Stimulated activated CD8-positive, alpha-beta memory T cell treated with anti-CD3 and anti-CD28 coated beads, Interleukin-7, amount 100 ng/mL, for 1 hour (primary cell): ENCODE measurements at places on chromosomes 4 and X.

GRCh38 chrX:38375891-38376290 is 23.5 kb downstream of the OTC start:
- DNase-seq, result no peak

DNA sequence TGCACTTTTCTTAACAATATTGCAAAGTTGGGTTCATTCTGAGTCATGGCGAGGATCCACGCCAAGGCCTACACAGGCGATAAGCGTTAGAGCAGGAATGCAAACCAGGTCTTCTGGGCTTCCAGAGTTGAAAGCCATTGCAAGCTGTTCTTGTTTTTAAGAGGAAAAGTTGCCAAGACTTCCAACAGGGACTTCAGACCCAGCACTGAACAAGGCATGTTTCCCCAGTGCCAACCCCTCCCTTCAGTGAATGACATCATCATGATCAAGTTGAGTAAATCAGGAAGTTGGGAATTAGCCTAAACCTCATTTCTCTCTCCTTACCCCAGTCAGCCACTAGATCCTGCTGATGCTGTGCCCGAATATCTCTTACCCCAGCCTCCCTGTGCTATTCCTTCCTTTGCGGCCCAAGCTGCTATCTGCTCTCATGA is 355.1 kb downstream of the HS3ST1 start:
- no peak for DNase-seq

DNA sequence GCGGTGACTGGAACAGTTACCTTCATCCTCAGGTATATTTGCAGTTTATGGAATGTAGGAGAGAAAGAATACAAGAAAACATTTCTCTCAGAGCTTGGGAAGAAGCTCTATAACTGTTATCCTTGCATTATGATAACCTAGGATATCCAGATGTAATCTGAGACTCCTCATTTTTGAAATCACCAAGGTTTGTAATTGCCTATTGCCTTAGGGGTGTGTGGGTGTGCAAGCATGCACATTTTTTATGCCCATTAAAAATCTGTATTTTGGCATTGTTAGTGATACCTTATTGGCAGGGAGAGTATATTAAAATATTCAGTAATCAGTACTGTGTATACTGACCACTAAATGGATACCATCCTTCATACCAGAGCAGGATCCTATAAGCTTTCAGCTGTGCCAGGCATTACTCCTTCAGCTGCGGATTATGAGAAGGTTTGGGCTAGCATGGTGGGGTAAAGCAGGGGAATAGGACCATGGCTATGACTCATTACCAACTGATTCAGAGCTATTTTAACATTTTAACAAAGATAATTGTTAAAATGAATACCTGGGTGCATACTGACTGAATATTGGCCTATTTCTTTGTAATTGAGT is 8.3 kb downstream of the SEC24B start:
- no peak for DNase-seq

DNA sequence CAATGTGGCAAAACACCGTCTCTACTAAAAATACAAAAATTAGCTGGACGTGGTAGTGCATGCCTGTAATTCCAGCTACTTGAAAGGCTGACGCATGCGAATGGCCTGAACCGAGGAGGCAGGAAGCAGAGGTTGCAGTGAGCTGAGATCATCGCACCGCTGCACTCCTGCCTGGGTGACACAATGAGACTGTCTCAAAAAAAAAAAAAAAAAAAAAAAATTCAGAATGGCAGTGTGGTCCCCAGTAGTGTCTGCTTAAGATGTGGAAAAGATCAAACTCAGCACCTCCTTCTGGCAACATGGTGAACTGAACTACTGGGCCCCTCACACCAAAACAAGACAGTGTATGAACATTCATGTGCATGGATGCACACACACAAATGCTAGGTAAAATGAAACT is 32.2 kb downstream of the SMS start:
- DNase-seq, result no peak

DNA sequence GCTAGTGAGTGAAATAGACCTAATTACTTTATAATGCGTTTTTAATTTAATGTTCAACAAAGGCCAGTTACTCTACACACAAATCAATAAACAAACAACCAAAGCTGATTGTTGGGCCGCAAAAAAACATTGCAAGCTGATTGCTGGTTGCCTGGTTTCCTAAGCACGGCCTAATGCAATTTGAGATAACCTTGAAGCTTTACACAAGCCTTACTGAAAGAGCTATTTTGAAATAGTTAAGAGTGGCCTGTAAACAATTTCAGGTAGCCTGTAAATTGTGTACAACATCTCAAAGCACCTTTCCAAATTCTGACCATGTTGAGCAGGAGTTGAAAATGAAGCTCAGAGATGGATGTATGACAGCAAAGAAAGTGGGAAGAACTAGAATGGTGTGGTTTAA is 17.5 kb upstream of the CXorf66 start:
- DNase-seq, result no peak

DNA sequence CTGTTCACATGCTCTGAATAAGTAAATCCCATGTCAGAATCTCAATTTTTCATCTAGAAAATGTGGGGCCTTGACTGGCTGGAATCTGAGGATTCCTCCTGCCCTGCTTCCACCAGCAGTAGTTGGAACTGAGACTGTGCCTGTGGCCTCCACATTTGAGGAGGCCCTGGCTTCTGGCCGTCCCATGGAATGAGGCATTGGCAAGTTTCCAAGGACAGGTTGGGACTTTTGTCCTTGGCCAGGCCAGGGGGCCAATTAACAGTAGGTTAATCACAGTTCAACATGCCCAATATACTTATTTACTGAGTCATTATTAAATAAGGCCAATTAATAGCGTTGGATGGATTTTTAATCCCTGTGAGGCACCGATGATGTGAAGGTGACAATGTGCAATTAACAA is 50.2 kb upstream of the GABRE start:
- no peak for DNase-seq

DNA sequence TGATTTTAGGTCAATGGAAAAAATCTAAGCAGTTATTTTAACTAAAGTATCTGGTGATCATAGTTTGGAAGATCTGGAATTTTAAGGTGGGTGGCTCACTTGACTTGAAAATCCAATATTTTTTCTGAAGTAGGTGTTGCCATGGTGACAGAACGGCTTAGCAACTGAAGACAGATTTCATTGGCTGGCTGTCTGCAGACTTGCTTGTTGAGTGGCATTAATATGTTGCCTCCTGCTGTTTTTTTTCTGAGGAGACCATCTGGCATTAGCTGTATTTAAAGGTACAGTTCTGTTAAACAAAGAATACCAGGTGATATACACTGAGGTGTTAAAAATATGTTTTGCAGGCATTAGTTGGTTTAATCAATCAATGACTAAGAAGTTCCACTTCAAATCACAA is 19.8 kb downstream of the CPE start:
- no peak for DNase-seq

DNA sequence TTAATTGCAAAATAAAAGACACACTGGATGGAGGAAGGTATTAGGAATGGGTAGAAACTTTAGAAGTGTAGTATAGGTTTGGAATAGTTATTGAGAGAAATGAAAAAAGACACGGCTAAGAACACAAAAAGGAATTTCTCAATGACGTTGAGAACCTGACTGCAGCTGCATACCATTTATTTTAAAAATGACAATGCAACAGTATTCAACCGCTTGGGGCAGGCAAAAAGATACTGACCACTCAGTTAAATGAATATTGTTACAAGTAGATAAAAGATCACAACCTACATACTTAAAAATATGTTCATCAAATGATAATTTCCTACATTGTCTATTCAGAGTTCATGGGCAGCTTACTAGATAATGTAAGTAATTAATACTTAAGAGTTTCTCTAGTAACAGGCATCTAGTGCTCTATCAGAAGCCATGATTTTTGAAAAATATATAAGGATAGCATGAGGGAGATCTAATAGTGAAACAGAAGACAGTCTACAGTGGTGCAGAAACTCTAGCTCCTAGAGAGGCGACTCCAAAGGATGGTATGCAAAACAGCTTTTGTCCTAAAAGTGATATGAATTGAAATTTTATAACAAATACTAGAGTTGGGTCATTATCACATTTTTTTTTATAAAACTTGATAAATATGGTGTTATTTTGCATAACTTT is 216.2 kb upstream of the VEGFC start:
- no peak for DNase-seq

- no peak for DNase-seq
Measured at GRCh38 chr4:2942532-2943363, 20.5 kb downstream of the NOP14 start.
